NCI-H1436 treated with DMSO at 0.1 percent for 48 hours (cell line): ENCODE measurements at places on chromosomes 16 and 17.
A peak's percentile ranks its signal among the peaks of the same experiment; 100 is the strongest.

- DNase-seq: no peak
Observed at GRCh38 chr17:70137451-70138230, 31.7 kb upstream of the KCNJ2 start.

GRCh38 chr16:67781565-67781921 lies 24.8 kb downstream of the RANBP10 start:
- DNase-seq: no peak

- no peak for DNase-seq
Observed at GRCh38 chr16:17836868-17837602, 366.3 kb upstream of the XYLT1 start.

DNA sequence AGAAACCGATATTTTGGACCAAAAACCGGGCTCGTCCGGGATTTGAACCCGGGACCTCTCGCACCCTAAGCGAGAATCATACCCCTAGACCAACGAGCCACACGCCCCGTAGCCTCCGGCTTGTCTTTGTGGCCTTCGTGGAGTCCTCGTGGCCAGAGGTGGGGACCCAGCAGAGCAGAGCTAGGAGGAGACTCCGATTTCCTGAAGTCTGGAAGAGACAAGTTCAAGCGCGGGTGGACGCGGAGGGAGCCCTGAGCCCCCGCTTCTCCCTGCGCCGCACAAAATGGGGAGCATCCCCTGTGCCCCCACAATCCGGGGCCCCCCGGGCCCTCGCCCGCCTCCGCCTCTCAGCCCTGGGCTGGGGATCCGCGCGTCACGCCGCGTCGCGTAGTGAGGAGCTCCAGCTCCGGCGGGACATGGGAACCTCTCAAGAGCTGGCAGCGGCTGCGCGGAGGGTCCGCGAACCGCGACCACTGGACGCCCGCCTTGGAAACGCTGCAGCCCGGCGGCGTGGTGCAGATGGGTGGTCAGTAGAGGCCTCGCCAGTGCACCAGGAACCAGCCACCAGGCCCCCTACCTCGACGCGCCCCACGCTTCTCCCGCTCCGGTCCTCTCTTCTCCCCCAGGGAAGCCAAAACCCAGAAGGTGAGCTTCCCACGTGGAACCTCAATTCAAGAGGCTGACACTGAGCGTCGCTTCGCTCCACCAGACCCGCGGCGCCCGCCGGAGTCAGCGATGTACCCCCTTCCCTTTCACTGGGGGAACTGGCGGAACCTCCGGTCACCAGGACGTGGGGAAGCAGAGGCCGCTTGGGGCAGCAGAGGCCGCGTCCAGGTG lies 5.2 kb upstream of the OR1F1 start:
- DNase-seq: no peak

- DNase-seq: no peak
Observed at GRCh38 chr17:45132320-45132571, at the start of gene PLCD3. TSS of gene PLCD3 (minus strand) at chr17:45132515. CDS start at chr17:45132410, 105 bp downstream.

GRCh38 chr17:17348872-17349723 lies 45.9 kb downstream of the NT5M start:
- no peak for DNase-seq

GRCh38 chr17:74437702-74438101 lies 5.8 kb downstream of the GPRC5C start:
- DNase-seq: no peak

- no peak for DNase-seq
Observed at GRCh38 chr16:1407753-1408152, 6.8 kb downstream of the UNKL start.

GRCh38 chr17:80070375-80071115 lies 30.8 kb upstream of the GAA start:
- no peak for DNase-seq

GRCh38 chr17:36730857-36731490 lies 129.6 kb downstream of the MRM1 start:
- peak; percentile 68 for DNase-seq

DNA sequence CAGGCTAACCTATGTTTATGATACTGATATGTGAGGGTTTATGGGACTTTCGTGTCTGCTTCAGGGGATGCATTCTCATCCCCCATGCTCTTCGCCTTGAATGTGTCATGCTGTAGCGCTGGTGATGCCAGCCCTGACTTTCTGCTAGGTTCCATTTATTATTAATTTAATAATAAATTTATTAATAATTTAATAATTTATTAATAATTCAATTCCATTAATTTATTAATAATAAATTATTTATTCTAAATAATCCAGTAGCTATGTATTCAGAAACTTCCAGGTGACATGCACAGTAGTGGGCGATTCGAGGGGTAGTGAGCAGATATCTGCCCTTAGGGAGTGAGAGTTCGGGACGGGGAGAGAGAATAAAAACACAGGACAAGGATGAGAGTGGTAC lies 49.8 kb downstream of the SHISA6 start:
- no peak for DNase-seq

DNA sequence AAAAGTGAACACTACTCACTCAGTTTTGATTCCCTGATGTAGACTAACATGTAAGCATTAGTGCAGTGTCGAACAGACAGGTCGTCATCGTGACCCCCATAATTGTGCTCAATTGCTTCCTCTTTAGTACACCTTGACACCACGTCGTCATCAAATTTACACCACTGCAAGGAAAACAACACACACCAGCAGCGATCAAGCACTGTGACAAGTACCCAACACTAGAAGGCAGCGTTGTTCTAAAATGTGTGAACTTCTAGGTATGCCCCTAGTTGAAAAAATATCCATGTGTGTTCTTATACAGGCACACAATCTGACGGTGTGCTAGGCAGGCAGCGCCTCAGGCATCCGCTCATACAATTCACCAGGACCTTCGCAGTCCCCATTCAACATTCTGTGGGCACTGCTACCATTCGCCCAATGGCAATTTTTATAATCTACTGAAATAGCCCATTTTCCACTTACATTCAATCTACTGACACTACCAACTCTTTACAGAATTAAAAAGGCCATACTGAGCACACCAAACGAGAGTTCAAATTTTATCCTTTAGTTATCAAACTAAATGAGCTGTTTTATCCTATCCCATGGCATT lies 23.1 kb downstream of the LITAFD start:
- no peak for DNase-seq

- no peak for DNase-seq
Observed at GRCh38 chr16:578870-579405, 9.2 kb downstream of the PIGQ start.

DNA sequence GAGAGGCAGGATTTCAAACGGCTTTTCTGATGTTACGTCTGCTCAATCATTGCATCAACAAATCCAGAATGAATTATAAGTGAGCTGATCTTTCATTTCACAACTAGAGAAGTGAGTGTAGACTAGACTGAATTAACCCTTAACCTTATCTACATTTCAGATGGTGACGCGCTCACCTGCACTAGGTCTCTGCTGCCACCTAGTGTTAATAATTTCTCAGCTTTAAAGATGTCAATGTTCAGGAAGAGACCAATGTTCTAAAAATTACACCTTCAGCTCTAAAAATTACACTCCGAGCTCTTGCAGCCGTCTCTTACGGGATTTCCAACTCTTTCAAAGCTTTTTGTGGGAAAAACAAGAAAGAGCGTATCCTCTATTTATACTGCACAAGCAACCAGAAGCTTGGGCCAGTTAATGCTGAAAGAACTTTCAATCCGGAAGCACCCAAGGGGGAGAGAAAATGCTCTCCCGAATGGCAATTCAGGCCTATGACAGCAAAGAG lies 88.2 kb upstream of the FA2H start:
- peak; percentile 2 for DNase-seq

DNA sequence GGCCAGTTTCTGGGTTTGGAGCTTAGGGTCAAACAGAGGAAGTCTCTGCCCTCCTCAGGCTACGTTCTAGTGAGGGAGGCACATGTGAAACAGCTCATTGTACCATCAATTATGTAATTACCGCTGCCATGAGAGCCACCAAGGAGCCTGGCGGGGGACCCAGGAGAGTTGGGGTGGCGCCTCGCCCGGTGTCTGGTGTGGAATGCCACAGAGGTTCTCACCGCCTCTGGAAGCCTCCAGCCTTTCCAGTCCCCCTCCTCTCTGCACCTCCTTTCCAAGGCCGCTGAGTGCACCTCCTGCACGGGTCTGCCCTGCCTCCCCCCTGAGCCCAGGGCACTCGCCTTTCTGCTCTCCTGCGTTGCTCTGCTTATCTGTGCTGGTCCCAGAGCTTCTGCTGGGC lies 51.4 kb downstream of the SREBF1 start:
- peak; percentile 68 for DNase-seq

DNA sequence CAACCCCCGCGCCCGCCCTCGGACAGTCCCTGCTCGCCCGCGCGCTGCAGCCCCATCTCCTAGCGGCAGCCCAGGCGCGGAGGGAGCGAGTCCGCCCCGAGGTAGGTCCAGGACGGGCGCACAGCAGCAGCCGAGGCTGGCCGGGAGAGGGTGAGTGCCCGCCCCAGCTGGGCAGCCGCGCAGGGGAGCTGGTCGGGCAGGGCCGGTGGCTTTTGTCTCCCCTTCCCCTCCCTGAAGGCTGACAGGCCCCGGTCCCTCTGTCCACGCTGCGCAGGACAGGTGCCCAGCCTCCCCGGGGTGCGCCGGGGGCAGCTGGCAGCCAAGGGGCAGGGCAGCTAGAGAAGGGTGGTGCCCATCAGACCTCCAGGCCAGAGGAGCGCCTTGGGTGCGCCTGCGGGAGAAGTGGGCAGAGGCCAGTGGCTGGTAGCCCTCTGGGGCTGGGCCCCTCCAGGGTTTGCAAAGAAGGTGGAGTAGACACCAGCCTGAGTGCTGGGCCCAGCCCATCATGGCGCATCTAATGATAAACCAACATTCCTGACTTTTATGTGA lies 278 bp downstream of the ITGB4 start:
- no peak for DNase-seq

GRCh38 chr17:66302761-66303626 lies 581 bp downstream of the PRKCA start:
- no peak for DNase-seq
